M059J (cell line): ENCODE measurements at places on chromosomes 5 and 9. TPM values are rescaled to one million over a fixed set of nuclear protein-coding genes. Genes with fewer than 3 reads are reported as not detected.

CWC27 gene
- total RNA-seq = 8.7 and 10.6 TPM in 2 replicates

RANBP6 gene
- total RNA-seq = 33.1 and 39.2 TPM in 2 replicates

KLHL9 gene
- total RNA-seq = 15.9 and 24.5 TPM in 2 replicates

DNA sequence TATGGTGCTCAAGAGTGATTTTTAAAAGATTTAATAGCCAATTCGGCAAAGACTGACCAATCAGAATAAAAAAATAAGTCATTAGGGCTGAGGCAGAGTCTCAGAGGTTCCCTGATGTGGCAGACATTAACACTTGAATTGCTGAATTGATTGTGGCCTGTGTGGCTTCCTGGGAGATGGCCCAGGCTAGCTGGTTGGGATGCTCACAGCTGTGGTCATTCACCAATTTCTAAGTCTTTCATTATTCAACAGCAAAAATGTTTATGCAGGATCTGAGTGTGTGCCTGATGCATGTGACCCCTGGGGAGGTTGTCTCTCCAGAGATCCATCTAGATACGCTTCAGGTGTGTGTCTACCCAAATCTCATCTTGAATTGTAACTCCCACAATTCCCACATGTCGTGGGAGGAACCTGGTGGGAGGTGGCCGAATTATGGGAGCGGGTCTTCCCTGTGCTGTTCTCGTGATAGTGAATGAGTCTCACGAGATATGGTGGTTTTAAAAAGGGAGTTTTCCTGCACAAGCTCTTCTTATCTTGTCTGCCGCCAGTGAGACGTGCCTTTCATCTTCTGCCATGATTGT, 632.6 kb upstream of the SEMA6A start:
- no peak for DNase-seq

- no peak for DNase-seq
These were observed 42.5 kb upstream of the RXRA start for GRCh38 chr9:134283692-134284265.

- DNase-seq = no peak
These were observed 311.2 kb upstream of the PIK3R1 start for GRCh38 chr5:67904366-67904765.

- DNase-seq = peak; percentile 41
These were observed 548.4 kb downstream of the LRRC70 start for GRCh38 chr5:63127054-63127453.
